ENCODE measurements at places on chromosomes 12 and 14.
A peak's percentile ranks its signal among the peaks of the same experiment; 100 is the strongest.

- no peak for DNase-seq
Measured at GRCh38 chr12:49961111-49961922, at the start of gene AQP5. Gene AQP5 (plus strand): TSS chr12:49961872. CDS start chr12:49962018, 146 bp downstream.

GRCh38 chr14:75306927-75307699 is 28.5 kb downstream of the FOS start:
- DNase-seq: no peak

GRCh38 chr12:122060081-122060501 is 18.5 kb upstream of the MLXIP start:
- no peak for DNase-seq

DNA sequence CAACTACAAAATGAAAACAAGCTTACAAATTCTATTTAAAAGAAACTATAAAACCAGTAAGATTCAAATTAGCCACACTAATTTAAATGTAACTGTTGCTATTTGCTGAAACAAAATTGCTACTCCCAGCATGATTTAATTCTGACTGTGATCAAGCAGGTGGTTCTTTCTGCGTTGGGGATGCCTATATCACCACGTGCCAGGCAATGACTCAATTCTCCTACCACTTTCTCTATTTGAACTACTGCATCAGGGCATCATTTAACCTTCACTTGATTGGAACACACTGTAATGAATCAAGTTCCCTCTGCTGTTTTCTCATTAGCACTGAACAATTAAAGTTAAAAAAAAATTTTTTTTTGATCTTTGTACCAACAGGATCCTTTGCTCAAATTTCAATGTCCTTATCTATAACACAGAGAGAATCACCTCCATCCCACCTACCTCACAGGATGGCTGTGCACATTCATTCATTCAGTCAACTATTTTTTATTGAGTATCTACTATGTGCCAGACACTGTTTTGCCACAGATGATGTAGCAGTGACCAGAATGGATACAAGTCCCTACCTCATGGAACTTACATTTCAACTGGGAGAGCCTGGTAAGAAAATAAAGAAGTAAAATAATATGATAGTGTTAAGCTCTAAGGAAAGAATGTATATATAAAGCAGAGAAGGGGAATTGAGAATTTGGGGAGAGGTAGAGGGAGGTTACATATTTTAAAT is 8.0 kb upstream of the ACTN1 start:
- DNase-seq: no peak

DNA sequence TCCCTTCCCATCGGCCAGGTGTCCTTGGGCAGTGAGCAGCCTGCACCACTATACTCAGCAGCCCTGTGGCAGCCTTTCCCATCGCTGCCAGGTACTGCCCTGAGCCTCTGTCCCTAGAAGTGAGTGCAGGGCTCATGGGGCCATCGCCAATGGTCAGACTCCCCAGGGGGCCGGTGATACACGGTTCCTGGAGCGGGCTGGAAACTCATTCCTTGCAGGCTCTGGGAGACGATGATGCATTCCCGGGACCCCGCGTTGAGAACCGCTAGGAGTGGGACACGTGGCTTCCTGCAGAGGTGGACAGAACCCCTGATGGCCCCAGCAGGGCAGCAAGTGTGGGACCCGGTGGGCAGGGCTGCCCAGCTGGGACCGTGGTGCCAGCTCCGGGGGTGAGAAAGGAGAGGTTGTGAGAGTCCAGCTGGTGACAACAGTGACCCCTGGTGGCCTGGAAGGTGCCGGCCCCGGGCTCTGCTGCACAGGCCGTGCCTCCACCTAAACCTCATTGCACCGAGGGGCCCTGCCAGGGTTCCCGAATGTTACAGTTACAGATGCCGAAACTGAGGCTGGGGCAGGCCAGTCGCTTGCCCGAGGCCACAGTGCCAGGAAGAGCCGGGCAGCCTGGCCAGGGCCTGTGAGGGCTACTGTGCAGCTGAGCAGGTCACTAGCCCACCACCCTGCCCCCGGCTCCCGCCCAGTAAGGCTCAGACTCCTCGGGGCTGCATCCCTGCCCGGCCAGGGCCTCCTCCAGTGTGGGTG is 33.8 kb downstream of the FBRSL1 start:
- peak; percentile 34 for DNase-seq

DNA sequence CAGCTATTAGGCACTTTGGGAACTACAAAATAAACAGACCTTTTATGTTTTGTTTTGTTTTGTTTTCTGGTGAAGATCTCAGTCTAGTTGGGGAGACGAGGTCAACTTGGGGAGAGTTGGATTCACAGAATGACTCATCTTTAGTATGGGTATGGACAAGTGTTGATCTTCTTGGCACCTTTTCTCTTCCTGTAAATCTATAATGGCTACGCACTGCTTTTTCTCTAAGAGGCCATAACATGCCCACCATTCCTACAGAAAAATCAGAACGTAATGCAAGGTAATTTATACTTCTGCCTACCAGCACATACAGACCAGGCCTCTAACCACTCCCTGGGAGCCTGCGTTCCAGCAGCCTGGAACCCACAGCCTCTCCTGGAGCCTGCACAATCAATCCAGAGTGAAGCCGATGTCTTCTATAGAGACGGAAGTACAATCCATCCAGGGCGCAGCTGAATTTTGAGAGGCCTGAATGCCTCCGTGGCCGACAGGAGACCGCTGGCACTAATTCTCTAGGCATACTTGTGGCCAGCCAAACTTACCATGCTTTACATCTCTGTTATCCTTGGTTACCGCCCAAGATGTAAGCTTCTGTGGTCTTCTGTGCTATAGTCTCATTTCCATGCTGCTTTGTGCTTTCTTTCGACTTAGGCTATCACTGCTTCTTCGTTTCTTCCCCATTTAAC is 717 bp downstream of the PPHLN1 start:
- DNase-seq: no peak

GRCh38 chr14:103540821-103541708 is 12.1 kb downstream of the TRMT61A start:
- no peak for DNase-seq

GRCh38 chr12:99810718-99811593 is 163.4 kb downstream of the GARIN6 start:
- DNase-seq: peak; percentile 45

DNA sequence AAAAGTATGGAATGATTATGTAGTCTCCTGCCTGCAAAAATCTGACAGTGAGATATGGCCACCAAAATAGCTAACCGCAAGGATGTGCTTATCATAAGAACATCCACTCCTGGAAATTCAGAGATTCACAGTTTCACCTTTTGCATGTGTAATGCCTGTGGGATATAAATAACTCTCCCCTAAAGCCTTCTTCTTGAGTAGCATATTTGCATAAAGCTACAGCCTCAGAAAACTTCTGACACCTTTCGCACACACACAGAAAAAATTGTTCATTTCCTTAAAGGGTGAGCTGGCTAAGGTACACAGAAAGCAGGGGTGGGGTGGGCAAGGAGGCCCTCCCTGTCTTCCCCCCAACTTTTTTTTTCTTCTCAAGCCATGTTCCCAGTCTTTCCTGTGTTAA is 3.1 kb upstream of the IGF1 start:
- DNase-seq: no peak

DNA sequence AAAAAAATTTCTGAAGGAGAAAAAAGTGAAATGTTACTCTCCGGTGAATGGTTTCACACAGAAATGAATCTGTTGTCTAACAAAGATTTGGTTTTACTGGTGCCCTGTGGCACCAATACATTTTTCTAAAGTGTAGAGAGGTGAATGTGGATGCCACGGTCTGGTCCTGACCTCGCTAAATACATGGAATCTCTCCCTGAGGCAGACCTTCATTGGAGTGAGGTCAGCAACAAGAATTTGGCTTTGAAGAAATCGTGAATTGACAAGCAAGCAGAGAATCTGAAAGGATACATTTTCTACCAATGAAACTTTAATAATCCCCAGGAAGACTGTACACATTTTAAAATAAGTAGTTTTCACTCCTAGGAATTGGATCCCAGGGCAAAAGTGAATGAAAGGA is 81.2 kb upstream of the OTOGL start:
- no peak for DNase-seq

GRCh38 chr14:57153286-57153685 is 115.4 kb downstream of the EXOC5 start:
- DNase-seq: no peak

- DNase-seq: no peak
Measured at GRCh38 chr12:101769865-101770264, 30.6 kb upstream of the SYCP3 start.

DNA sequence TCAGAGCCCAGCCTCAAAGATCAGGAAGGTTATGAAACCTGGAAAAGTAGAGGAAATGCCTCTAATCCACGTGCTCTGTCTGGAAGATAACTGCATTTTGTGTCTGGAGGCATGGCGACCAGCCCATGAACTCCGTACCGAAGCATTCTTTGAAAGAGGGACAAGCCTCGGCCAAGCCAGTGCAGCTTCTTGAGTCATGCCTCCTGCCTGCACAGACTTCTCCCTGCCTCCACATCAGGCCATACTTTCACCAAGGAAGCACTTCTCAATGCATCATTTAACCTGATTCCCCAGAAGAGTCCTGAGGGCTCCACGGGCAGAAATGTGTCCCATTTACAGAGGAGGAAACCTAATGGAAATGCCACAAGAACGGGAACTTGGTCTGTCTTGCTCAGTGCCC is 3.4 kb downstream of the ACTN1 start:
- no peak for DNase-seq

DNA sequence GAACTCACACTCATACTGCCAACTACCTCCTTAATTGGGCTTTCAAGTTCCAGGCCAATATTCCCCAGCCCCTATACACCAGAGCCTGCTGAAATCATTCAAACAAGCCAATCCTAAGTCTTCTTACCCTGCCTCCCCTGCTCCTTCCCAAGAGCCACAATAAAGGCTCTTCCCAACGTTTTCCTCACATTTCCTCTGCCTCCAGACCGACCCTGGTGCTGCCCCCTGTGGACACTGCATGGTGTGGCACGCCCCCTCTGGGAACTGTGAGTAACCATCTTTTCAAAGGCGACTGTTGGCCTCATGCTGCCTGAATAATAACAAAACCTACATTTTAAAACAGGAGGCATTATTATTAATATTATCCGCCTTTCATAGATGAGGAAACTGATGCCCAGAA is 111.6 kb upstream of the NOS1 start:
- no peak for DNase-seq

DNA sequence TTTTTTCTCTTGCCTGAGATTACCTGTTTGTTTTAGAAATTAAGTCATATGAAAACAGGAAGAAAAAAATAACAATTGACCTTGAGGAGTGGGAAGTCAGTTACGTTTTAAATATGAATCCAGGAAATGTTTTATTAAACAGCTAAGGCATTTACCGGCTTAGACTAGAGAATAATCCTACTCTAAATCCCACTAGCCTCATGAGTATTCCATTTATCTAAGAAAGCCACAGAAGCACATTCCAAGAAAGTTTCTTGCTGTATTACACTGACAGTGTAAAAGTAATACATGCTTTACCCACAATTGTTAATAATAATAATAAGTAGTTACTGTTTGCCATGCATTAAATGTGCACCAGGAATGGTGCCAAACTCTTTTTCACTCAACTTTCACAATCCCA is 90.9 kb downstream of the BMP4 start:
- DNase-seq: no peak

Data from COLO829 (cell line).